ENCODE measurements at places on chromosomes 4 and X. TPM values are rescaled to one million over a fixed set of nuclear protein-coding genes. Genes with fewer than 3 reads are reported as not detected.

Gene KCNE5
- polyA plus RNA-seq: 0.16 TPM

Gene GLOD5
- not detected for polyA plus RNA-seq

Gene FTSJ1
- 34.1 TPM for polyA plus RNA-seq

Gene CT45A10
- polyA plus RNA-seq: not detected

Gene STBD1
- polyA plus RNA-seq: 1.8 TPM
